ENCODE measurements at places on chromosomes 11 and 22. TPM values are rescaled to one million over a fixed set of nuclear protein-coding genes. Genes with fewer than 3 reads are reported as not detected.

PGM2L1 gene
- total RNA-seq, result 5.8 TPM

RTN4RL2 gene
- 0.23 TPM for total RNA-seq

PHOX2A gene
- not detected for total RNA-seq

TEF gene
- 1.4 TPM for total RNA-seq

OR52A1 gene
- total RNA-seq, result not detected

C22orf42 gene
- total RNA-seq, result not detected

KLHDC7B gene
- total RNA-seq, result 5.8 TPM

RBFOX2 gene
- 3.3 TPM for total RNA-seq

DAGLA gene
- total RNA-seq, result 0.05 TPM

ART1 gene
- total RNA-seq, result not detected

KCNQ1 gene
- 9.5 TPM for total RNA-seq

GVQW3 gene
- 4.2 TPM for total RNA-seq

PANX3 gene
- total RNA-seq, result not detected

APOC3 gene
- not detected for total RNA-seq
